ENCODE measurements at places on chromosomes 11 and 22. TPM values are rescaled to one million over a fixed set of nuclear protein-coding genes. Genes with fewer than 3 reads are reported as not detected.
A peak's percentile ranks its signal among the peaks of the same experiment; 100 is the strongest.

DNA sequence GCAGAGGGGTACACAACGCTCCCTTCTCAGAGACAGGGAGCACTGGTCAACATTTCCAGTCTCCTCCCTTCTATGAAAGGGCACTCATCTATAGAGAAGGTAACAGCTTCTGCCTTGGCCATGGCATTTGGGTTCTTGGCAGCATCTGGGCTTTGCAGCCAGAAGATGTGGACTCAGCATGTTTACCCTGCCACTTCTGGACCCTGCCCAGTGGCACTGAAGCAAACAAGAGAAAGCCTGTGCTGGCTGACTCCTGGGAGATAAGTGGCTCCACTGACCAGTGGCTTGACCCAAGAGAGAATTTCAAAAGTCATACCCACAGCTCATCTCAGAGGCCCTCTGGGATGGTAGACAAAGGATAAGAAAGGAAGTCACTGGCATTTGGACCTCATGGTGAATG lies 8.0 kb downstream of the CSNK2A3 start:
- no peak for DNase-seq

- DNase-seq = peak; percentile 74
Observed at GRCh38 chr11:94740083-94741021, 27.8 kb upstream of the AMOTL1 start.

DNA sequence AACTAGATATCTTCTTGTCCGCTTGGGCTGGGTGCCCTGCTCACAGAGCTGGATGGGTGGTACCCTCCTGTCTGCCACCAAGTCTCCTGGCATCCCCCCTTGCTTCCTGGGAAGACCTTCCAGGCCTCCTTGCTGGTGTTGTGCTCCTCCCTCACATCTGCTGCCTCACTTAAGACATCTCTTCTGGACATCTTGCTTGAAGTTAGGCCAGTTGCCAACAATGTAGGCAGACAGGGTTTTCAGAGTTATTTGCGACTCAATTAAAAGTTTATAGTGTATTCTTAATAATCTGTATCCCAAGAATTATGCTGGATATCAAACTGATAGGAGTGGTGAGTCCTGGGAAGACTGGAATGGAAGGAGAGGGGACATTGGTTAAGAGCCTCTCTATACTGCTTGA lies 64.0 kb upstream of the TNRC6B start:
- DNase-seq = no peak

GRCh38 chr11:75766443-75767227 lies 1.9 kb upstream of the DGAT2 start:
- no peak for DNase-seq

- DNase-seq = no peak
Observed at GRCh38 chr22:36699915-36700314, 3.6 kb downstream of the CACNG2 start.

- no peak for DNase-seq
Observed at GRCh38 chr22:30284666-30285065, 4.6 kb downstream of the CASTOR1 start.

- DNase-seq = no peak
Observed at GRCh38 chr22:35407362-35407761, 7.4 kb downstream of the MCM5 start.

ALDH3B1 gene
- 42.7 TPM for total RNA-seq

ATP5MG gene
- 173 TPM for total RNA-seq

RASD2 gene
- total RNA-seq = 3.4 TPM

Data from kidney (tissue), 22 donors.